SW480 (cell line): ENCODE measurements at places on chromosomes 4 and X.

DNA sequence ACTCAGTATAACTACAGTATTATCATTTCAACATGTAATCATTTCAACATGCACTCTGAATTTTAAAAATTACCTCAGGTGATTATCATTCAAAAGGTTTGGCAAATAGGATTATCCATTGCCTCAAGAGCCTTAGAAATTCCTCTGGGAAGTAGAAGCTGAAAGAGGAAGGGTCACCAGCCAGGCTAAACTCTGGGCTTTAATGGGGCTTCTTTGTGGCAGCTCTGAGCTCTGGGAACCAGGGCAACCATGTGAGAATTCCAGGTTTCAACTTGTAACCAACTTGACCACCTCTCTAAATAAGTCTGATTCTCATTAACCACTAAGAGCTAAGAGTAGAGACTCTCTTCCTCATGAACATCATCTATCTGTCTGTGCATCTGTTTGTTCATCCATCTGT lies 117.2 kb upstream of the MED14 start:
- DNase-seq = no peak

DNA sequence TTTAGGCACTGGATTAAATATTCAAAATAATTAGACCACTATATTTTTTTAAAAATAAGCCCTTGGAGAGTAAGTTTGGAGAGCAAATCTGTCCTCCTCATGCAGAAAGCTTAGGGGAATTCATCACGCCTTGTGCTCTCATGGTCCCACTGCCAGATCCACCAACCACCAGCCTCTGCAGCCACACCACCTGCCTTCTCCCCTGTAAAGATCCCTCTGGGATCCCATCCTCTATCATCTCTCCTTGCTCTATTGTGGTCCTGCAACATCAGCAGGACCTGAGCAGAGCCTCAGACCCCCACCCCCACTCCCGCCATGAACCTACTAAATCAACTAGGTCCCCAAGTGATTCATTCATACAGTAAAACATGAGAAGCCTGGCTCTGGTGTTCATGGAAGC lies 482.6 kb upstream of the GALNT7 start:
- no peak for DNase-seq

DNA sequence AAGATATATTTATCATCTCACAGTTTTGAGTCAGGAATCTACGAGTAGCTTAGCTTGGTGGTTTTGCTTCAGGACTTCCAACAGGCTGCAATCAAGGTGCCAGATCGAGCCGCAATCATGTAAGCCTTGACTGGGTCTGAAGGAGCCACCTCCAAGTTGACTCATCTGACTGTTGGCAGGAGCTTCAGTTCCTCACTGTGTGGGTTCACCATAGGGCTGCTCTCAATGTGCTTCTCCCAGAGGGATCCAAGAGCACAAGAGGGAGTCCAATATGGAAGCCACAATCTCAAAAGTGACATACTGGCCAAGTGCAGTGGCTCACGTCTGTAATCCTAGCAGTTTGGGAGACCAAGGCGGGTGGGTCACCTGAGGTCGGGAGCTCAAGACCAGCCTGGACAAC lies 26.5 kb downstream of the DCHS2 start:
- DNase-seq = no peak

- DNase-seq = peak; percentile 40
These were observed 429 bp downstream of the NOCT start for GRCh38 chr4:139015948-139016471.

DNA sequence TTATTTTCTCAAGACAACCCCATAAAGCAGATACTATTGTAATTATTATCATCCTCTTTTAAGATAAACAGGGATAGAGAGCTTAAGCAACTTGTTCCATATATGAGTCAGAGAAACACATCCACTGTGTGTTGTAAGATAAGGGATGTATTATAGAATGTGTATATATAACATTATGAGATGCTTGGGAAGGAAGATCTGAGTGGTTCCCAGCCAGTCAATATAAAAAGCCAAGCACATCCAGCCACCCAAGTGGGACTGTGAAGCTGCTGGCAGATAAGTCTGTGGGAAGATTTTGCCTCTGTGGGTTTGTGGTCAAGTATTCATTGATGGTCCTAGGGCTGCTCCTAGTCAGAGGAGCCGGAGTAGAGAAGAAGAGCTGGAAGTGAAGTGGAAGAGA lies 16.5 kb upstream of the BMPR1B start:
- no peak for DNase-seq

- no peak for DNase-seq
These were observed 31.4 kb downstream of the FREM3 start for GRCh38 chr4:143668930-143669552.

- no peak for DNase-seq
These were observed 150.0 kb downstream of the MAML3 start for GRCh38 chr4:140003876-140004548.

DNA sequence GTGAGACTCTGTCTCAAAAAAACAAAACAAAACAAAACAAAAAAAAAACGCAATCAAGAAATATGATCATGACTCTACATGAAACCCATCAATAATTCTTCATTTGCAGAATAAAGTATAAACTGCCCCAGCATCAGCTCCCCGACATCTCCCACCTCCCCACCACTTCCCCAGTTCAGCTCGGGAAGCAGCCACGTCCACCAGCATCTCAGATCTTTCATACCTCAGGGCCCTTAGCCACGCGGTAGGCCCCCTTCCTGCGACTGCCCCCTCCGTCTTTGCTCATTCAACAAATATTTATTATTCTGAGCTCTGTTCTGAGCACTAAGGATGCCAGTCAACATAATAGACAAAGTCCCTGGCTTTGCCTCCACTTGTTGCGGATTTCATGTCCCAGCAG lies 45.6 kb downstream of the DCTD start:
- no peak for DNase-seq

GRCh38 chrX:88202149-88202548 lies 544.9 kb upstream of the CPXCR1 start:
- DNase-seq = no peak

GRCh38 chr4:34512616-34513015 lies 1731.7 kb downstream of the ARAP2 start:
- no peak for DNase-seq

- DNase-seq = no peak
These were observed 153.8 kb downstream of the DCLK2 start for GRCh38 chr4:150232029-150232428.

- DNase-seq = no peak
These were observed 508.7 kb upstream of the HTR2C start for GRCh38 chrX:114075073-114075673.

GRCh38 chrX:22395372-22395771 lies 122.7 kb downstream of the CBLL2 start:
- DNase-seq = peak; percentile 27

DNA sequence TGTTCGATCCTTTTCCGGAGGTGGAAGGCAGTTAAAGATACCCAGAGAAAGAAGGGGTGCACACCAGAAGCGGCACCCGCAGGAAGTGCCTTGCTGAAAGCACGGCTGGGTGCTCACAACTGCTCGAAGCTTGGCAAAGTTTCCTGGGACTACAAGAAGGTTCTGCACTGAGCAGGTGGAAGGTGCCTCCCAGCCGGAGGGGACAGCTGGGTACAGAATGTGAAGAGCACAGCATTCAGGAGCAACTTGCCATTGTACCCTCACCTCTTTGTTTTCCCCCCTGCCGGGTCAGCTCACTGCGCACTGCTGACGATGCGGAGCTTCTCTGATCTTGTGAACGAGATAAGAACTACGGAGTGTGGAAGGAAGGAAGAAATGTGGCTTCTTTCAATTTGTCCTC lies 289.2 kb downstream of the FBXW7 start:
- DNase-seq = no peak

- no peak for DNase-seq
These were observed 76.9 kb upstream of the PPARGC1A start for GRCh38 chr4:23966725-23967124.

DNA sequence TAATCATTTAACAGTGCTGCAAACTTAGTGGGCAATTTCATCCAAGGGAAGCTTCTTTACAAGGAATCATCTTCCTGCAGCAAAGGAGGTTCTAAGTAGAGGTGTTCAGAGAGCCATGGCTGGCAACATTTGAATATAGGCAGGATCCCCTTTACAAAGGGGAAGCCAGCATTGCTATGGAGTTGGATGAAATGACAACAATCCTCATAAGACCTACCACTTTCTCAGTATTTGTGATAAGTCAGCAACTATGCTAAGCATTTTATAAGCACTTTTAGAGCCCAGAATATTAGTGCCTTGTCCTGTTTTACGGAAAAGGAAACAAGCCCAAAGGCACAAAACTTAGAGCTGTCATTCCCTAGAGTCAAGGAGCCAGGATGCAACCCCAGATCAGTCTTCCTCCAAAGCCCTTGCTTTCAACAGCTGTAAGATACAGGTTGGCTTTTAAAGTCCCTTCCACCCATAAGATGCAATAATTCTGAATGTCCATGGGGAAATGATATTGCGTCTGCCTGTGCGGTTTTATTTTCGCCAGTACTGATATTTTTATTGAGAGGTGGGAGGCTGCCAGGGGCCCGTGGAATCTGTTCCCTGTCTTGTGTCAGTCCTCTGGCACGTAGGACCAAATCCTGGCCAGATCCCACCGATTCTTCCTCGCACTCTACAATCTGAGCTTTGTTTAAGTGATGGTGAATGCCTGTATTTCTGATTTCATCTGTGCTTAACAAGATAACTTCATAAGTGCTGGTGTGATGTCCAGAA lies 59.1 kb downstream of the SMIM20 start:
- DNase-seq = no peak

- no peak for DNase-seq
These were observed 19.4 kb upstream of the ARMCX1 start for GRCh38 chrX:101530944-101531343.

DNA sequence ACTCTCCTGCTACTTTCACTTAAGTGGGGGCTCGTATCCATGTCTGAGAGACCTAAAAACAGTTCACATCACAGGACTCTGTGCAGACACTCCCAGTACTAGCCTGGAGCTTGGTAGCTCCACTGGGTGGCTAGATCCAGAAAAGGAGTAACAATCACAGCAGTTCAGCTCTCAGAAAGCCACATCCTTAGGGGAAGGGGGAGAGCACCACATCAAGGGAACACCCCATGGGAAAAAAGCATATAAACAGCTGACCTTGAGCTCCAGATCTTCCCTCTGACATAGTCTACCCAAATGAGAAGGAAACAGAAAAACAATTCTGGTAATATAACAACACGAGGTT lies 175.8 kb downstream of the FAM13A start:
- no peak for DNase-seq

DNA sequence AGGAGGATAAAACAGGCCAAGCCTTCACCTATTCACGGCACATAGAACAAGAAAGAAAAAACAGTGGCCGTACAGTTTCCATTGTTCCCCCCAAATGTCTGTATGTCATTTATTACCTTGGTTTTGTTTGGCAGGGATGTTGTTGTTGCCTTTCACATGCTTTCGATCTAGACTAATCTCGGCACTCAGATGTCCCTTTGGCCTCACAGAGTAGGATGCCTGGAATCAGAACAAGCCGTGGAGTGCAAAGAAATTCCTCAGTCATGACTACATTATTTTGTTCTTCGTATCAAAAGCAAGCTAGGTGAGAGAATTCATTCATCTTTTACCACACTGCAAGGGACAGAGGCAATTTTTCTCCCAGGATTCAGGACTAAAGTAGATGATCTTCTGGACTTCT lies 106.9 kb downstream of the SMIM20 start:
- no peak for DNase-seq

- DNase-seq = peak; percentile 65
These were observed 3.1 kb upstream of the MSX1 start for GRCh38 chr4:4856071-4857000.

- no peak for DNase-seq
These were observed 58.2 kb downstream of the PDE5A start for GRCh38 chr4:119570401-119570800.

DNA sequence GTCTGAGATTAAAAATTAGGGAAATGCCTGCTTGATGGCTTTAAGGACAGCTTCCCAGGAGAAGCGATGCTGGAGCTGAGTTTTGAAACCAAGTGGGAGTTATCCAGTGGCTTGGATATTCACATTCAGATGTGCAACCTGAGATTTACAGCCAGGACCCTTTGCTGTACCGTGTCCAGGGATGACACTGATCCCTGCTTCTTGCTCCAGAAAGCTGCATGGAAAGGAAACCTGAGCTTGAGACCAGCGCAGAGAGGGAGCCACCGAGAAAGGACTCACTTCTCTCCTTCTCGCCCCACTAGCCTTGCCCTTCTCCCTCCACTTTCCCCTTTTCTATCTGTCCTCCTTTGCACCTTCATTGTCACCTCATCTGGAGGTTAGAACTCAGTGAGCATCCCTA lies 254.5 kb upstream of the PPARGC1A start:
- no peak for DNase-seq
